ENCODE measurements at places on chromosomes 6 and 20.

GRCh38 chr20:43667341-43668132 lies 623 bp downstream of the MYBL2 start:
- no peak for DNase-seq

- no peak for DNase-seq
These were observed 52.9 kb downstream of the ABRACL start for GRCh38 chr6:139081471-139081870.

GRCh38 chr6:15892369-15892768 lies 229.5 kb upstream of the DTNBP1 start:
- no peak for DNase-seq

DNA sequence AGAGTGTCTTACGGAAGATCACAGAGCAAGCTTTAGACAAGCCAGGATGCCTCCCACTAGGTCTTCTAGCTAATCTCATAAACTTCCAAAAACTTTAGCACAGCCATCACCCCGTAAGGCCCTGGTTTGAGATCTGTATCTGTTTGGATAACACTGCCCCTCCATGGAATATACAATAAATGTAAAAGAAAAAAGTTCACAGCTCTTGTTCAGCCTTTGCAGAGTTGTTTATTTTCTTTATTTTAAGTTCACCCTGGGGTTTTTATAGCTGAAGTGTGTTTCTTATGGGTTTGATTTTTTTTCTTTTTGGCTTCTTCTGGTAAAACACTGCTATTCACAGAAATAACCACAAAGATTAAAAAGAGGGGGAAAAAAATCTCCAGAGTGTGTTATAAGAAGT lies 125.6 kb downstream of the EYA2 start:
- DNase-seq: no peak

- DNase-seq: no peak
These were observed 1.2 kb upstream of the PLTP start for GRCh38 chr20:45913116-45913515.

DNA sequence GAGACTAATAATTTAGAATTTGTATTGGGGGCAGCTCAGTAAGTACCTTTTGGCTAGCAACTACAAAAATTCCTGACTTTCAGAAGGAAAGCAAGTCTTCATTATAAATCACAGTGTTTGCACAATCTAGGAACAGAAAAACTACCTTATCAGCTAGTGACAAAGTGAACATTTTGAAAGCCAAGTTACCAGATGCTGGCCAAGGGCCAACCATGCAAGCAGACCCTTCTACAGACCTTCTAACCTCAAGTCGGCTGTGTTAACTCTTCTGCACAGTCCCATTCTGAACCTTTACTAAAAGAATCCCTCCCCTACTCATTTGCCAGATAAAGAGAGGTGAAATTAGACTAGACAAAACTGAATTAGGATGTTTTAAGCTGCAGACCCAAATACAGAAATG lies 341.9 kb downstream of the COL12A1 start:
- no peak for DNase-seq

- no peak for DNase-seq
These were observed 805 bp upstream of the STX16 start for GRCh38 chr20:58650181-58650775.

GRCh38 chr20:32988008-32988407 lies 16.2 kb downstream of the SUN5 start:
- DNase-seq: no peak

DNA sequence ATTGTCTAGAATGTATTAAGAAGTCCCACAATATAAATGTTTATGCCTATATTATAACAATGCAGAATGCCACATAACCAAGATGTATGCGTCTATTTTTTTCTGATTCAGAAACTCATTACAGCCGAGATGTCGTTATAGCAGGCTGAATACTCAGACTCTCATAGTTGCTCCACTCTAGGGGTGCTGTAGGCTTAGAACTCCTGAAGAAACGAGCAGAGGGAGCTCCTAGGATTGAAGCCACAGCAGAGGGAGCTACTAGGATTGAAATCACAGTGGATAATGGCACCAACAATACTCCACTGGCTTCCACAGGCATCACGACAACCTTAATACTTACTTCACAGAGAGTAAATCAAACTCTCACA lies 208.9 kb downstream of the KIF16B start:
- DNase-seq: no peak

DNA sequence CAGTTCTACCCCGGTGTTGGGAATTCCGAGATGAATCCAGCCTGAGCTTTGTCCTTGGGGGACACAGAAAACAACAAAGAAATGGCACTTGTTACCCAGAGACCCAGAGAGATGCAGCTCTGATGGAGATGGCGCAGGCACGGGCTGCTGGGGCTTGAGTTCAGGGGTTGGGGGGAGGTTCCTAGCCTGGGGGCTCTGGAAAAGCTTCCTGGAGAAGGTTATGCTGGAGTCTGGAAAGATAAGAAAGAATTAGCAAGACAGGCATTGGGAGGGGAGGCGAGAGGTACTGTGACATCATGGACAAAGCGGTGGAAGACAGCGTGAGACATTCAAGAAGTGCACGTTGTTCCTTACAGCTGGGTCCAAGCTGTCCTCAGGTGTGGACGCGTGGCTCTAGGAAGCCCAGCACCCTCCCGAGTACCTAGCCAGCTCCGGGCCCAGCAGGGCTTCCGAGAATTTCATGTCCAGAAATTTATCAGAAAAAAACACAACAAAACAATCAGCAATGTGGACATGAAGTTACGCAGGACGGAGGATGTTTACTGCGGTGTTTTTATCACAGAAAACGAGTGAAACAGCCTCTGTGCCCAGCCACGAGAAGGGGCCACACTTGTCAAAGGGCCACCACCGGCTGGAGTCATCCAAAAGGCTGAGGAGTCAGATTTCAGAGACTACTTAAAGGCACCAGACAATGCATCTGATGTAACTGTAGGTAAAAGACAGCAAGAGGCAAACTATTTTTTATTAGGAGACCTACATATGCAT lies 39.5 kb downstream of the C20orf203 start:
- no peak for DNase-seq

GRCh38 chr6:44576132-44576631 lies 188.7 kb downstream of the CDC5L start:
- no peak for DNase-seq

Measured in NCI-H1092 (cell line).